ENCODE measurements at places on chromosomes 16 and 17.
A peak's percentile ranks its signal among the peaks of the same experiment; 100 is the strongest.

- peak; percentile 75 for DNase-seq
These were observed 30.5 kb downstream of the SMPD3 start for GRCh38 chr16:68417711-68418301.

DNA sequence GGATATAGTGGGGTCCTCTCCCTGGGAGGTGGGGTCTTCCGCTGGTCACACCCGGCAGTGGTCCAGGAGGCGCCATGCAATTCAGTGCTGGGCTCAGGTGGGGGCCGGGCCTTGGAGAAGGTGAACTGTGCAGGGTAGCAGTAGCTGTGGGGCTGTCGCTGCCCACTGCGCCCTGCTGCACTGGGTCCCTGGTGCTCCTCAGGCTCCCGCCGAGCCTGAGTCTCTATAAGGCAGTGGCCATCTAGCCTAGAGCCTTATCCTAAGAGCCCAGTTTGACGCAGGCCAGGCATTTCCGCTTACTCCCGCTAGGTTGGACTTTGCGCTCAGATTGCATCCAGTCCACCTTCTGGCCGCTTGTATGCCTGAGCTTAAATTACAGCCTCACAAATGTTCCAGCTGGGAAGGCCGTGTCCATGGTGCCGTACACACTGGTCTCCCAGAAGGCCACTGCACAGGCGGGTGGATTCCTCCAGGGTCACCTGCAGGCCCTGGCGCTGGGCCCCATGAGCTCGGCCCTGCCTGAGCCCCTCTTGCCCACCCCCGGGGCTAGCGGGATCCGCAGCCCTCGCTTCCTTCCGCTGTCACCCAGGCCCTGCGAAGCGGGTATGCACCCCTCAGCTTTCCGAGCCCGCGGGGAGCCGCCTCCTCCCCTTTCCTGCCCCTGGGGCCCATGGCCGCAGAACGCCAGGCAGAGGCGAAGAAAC is 1762.2 kb downstream of the TP53TG3F start:
- no peak for DNase-seq

DNA sequence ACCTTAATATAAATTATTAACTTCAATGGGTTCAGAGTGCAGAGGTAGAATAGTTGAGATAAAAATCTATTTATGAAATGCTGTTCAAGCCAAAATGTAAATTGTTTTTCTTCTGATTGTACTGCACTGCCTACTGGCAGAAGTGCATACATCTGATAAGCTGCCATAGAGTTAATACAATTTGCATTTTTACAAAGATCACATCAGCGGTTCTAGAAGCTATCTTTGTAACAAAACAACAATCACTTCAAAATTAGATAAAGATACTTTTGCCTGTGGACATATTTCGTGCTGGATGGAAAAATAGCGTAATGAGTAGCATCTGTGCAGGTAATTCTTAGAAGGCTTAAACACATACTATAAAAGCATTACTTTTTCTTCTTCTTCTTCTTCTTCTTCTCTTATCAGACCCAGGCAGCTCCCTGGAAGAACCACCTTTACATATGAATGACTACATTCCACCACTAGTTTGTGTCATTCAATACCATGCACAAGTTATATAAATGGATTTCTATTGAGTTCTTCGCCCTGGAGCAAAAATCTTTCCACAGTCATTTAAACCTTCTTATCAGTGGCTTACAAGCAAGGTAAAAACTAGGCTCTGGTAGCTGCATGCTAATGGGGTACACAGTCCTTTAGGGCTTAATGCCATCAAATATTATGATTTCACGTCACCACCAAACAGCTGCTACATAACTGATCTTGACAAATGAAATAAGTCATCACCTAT is 47.0 kb downstream of the SYNRG start:
- DNase-seq = no peak

- DNase-seq = peak; percentile 49
These were observed 15.1 kb downstream of the NOD2 start for GRCh38 chr16:50708373-50709060.

GRCh38 chr16:20976576-20976975 is 76.0 kb downstream of the LYRM1 start:
- DNase-seq = no peak

DNA sequence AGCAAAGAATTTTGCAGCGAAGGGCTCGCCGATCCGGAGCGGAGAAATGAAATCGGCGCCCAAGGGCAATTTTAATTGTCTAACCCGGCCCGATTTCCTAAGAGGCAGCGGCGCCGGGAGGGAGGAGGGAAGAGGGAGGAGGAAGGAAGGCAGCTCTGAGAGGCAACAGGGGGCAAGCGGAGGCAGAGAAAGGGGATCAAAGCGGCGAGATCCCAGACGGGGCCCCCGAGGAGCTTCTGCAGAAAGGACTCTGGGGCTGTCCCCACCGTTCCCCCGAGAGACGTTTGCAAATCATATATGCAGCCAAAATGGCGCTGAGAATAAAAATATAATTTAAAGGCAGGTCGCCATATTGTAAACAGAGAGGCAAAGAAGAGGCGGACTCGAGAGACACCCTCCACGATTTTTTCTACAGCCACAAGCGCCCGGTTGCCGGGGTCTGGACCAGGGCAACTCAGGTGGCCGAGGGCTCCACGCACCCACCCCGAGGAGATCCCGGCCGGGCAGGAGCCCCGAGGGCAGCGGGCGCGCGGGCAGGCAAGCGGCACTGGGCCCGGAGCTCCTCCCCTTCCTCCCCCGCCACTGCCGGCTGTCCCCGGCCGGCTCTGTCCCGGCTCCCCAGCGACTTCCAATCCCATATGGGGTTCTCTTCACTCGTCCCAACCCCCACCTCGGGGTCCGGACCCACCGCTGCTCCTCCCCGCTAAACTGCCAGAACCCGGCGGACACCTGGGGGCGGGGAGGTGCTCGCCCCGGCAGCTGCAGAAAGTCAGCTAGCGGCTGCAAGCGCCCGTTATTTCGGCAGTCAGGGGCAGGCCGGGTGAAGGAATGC is 1.9 kb downstream of the PHF12 start:
- DNase-seq = peak; percentile 64

DNA sequence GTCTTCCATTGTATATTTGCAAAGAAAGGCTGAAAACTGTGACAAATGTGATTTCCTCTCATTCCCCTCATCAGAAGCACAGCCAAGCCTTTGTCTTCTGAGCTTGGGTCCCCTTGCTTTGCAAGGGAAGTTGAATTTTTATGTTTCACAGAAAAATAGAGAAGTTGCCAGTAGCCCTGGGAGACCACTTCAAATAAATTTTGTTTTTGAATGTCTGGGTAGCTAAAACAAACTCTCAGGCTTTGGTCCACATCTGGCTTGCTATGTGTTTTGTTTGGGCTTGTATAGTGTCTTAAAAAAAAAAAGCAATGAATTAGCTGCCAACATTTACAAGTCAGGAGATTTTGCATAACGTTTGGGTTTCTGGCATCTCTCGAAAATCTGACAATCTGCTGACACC is 24.1 kb downstream of the PIK3R6 start:
- DNase-seq = no peak

GRCh38 chr17:31493656-31494155 is 102.2 kb downstream of the RAB11FIP4 start:
- DNase-seq = no peak

- DNase-seq = no peak
These were observed 1.8 kb upstream of the HOXB8 start for GRCh38 chr17:48616717-48617470.

DNA sequence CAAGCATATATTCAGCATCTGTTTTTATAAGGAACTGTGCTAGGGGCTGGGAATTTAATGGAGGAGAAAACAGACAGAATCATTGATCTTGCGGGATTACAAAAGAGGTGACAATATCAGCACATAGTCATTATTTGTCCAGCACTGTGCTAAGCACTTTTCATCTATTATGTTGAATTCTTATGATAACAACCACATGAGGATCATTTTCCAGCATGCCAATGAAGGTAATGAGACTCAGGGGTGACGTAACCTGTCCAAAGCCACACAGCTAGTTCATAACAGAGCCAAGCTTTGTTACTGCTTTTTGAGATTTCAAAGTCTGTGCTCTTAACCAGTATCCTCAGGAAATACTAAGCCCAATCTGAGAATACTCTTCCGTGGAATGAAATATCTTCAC is 503.3 kb downstream of the CDH13 start:
- DNase-seq = no peak

DNA sequence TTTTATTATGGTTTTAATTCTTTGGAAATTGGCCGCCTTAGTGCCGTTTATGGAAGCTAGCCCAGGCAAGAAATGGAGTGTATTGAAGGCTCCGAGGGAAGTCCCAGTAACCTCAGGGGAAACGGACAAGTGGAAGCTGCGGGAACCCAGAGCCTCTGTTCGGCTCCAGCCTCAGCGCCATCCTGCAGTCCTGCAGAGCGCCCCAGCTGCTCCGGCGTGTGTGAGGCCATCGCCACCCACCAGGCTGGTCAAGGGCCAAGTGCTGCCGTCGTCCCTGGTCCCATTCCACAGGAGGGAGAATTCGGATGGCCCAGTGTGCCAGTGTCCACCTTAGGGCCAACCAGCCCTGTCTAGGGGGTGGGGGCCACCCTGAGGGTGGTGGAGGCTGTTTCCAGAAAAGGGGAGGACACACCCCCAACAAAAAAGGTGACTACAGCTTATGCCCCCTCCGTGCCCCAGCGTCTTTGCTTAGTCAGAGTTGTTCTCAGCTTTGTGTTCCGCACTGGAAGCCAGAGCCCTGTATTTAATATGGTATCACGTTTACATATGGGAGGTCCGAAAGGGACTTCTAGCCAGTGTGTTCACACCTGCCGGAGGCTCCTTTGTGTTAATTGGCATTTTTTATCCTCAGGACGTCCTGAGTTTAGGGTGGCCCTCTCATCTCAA is 13.0 kb downstream of the MGRN1 start:
- no peak for DNase-seq

GRCh38 chr17:38352245-38353085 is 821 bp downstream of the SOCS7 start:
- DNase-seq = peak; percentile 21

- DNase-seq = no peak
These were observed 154.0 kb downstream of the ZNF423 start for GRCh38 chr16:49701789-49702494.

- no peak for DNase-seq
These were observed 20.4 kb downstream of the CA4 start for GRCh38 chr17:60169921-60170817.

DNA sequence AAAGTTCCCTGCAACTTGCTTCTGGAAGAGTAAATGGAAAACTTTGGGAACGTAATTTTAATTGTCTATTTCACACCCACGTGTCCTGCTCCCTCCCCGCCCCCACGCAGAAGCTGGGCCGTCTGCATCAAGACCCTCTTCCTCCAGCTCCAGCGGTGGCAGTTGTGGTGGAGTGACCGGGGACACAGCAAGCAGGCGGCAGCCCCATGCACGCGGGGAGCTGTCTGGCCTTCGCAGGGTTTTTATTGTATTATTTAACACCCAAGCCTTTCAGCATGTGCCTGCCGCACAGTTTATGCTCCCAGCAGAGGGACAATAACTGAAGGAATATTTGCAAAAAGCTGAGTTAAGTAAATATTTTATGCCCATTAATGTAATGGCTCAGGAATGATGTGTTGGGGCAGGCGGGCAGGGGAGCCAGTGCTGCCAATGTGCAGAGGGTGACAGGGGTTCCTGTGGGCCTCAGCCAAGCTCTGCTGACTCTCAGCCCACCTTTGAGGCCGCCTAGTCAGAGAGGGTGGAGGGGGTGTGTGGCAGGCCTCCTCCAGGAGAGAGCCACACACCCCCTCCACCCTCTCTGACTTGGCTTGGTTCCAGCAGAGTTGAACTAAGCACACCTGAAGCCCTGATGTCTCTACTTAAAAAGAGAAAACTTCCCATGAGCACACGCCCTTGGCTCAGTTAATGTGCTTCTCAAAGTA is 32.4 kb upstream of the ENPP7 start:
- no peak for DNase-seq

- DNase-seq = no peak
These were observed 14.6 kb downstream of the SREBF1 start for GRCh38 chr17:17822189-17822588.

DNA sequence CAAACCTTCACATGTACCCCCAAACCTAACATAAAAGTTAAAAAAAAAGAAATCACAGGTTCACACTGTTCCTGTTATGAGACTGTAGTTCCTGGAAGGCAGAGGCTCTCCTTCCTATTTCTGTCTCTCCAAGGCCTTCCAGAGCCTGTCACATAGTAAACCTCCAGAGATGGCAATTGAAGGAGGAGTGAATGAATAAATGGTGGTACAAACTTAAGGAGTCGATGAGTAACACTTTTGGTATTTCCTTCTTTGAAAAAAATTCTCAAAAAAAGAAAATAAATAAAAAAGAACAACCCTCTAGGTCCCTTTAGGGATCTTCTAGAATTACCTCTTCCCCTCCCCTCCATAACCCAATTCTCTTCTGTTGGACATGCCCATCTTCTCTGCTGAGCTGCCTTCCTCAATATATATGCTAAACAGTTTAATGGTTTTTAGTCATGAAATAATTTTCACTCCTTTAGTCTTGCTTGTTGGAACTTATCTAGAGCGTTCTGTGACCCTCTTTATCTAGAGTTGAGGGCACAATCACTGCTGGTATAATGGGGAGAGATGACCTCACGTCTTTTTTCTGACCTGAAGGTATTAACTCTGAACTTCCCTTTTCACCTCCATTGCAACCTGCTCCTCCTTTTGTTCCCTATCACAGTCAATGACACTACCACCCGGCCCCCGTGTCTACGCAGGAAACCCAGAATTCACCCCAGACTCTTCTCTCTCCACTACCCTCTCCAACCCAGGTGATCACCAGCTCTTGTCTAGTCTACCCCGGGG is 1.7 kb upstream of the TAF15 start:
- no peak for DNase-seq

- DNase-seq = no peak
These were observed 249.4 kb downstream of the FTO start for GRCh38 chr16:53953336-53953735.

DNA sequence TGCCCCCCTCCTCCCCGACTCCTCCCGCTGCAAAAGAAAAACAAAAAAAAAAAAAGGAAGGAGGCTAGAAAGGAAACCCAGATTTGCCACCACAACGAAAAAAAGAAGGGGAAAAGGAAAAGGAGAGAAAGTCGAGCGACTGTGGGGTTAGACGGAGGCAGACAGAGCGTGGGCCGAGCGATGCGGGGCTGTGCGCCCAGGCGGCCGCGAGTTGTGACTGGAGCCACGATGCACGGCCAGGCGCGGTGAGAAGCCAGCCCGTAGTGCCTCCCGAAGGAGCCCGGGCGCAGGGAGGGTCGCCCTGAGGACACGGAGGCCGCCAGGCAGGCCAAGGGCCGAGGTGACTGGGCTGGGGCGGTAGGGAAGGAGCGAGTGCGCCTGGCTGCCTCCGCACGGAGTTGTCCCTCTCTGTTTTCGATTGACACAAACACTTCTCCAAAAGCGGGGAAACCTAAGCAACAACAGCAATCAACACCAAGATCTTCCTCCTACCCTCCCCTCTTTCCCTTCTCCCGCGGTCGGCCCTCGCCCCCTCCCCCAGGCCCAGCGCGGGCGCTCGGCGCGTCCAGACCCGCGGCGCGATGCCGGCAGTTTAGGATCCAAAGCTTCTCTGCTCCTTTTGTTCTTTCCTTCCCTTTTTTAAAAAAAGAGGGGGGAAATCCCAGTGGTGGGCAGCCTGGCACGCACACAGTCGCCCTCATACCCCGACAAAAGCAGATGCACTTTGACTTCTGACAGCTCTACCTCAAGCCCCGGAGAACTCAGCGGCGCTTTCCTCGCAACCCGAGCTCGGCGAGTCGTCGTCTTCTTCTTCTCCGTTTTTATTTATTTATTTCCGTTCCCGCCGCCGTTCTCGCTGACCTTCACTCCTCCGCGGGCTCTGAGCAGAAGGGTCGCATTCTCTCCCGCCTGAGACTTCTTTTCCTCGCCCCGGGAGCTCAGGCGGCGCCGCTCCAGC is at the start of gene LHX1:
TSS of gene LHX1 (plus strand) at position 475 of the 958 bp plus-strand sequence. CDS start 723 bp downstream, outside the sequence.
- DNase-seq = peak; percentile 23

- no peak for DNase-seq
These were observed 507 bp downstream of the FHOD1 start for GRCh38 chr16:67246756-67247191.

GRCh38 chr16:80463326-80463725 is 77.5 kb upstream of the DYNLRB2 start:
- DNase-seq = no peak

Measured in activated naive CD4-positive, alpha-beta T cell treated with Interleukin-2 at 50 U/mL for 16 hours (primary cell).